IPS-NIHi11 (cell line): ENCODE measurements at places on chromosomes 5 and 9.

- DNase-seq: no peak
These were observed 15.7 kb upstream of the FNIP1 start for GRCh38 chr5:131812371-131813160.

DNA sequence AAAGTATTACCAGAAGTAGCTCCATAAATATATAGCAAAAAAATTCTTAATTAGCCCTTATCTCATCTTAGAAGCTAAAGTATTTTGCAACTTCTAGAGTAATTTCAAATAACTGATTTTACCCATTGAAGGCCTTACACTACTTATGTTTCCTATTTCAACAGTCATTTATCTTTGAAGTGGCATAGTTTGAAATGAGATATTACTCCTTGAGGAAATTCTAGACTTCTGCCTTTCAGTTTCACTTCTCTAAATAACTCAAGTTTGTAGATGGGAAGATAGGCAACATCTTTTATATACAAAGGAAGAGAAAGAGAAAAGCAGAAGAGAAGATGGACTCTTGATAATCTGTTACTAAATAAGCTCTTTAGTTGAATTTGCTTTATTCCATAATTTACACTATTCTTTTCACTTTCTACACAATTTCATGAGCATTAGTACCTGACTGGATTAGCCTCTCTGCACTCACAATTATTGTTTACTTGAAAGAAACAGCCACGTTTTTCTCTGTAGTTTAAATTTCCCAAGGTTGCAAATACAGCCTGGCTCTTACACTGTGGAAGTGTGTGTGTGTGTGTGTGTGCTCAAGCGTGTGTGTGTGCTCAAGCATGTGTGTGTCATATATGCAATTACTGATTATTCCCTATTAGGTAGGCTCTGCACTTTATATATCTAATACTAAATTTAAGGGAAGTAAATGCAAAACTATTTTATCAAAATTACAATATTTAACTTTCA, 60.6 kb upstream of the EMB start:
- no peak for DNase-seq

GRCh38 chr5:4019009-4019769, 423.6 kb downstream of the IRX1 start:
- DNase-seq: no peak

- no peak for DNase-seq
These were observed 121.0 kb downstream of the NREP start for GRCh38 chr5:111635916-111636570.

DNA sequence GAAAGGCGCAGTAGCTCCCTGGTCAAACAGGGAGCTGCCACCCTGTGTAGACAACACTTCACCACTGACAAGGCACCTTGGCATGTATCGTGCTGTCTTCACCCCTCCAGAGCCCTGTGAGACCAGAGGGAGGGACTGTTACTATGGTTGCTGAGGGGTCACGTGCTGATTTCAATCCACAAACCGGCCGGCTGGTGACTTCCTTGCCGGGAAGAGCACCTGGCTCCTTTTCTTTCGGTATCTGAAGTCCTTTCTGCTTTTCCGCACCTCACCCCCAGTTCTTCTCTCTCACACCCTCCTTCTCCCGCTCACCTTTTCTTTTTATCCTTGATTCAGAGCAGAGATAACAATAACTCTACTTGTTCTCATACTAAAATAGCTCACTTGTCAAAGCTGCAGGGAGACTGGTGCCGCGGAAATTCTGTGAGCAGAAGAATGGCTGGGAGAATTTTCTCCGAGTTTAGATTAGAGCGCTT, 327.2 kb downstream of the ZSWIM6 start:
- DNase-seq: peak; percentile 59

DNA sequence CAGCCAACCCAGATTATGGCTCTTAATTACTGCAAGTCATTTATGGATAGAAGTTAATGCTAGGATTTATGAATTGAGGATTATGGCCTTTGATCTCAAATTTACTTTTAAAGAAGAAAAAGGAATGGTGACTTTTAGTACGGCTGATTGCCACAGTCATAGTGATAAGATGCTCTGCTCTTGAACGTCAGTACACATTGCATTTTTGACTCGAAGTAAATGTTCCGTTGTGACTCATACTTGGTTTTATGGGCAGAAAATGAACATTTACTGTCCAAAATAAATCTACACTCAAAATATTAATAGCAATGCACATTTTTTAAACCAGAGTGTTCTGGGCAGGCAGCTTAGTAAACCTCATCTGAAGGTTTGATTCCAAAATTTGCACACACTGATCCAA, 830 bp downstream of the ADAMTSL1 start:
- DNase-seq: no peak

GRCh38 chr5:151238303-151238741, 14.4 kb upstream of the CCDC69 start:
- peak; percentile 51 for DNase-seq

- DNase-seq: no peak
These were observed 28.8 kb downstream of the FAM163B start for GRCh38 chr9:133580419-133580738.

DNA sequence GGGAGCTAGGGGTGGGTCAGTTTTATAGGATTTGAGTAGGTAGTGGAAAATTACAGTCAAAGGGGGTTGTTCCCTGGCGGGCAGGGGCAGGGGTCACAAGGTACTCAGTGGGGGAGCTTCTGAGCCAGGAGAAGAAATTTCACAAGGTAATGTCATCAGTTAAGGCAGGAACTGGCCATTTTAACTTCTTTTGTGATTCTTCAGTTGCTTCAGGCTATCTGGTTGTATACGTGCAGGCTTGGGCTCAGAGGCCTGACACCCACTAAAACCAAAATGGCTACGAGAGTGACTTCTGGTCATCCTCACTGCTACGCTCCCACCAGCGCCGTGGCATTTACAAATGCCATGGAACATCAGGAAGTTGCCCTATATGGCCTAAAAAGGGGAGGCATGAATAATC, 20.7 kb upstream of the NXNL2 start:
- no peak for DNase-seq
